ENCODE measurements at places on chromosomes 12 and 14.
A peak's percentile ranks its signal among the peaks of the same experiment; 100 is the strongest.

- DNase-seq: no peak
Measured at GRCh38 chr14:104843006-104843405, 22.1 kb upstream of the CEP170B start.

GRCh38 chr12:132596016-132596415 is 14.4 kb downstream of the LRCOL1 start:
- DNase-seq: no peak

GRCh38 chr12:104226672-104227071 is 11.1 kb downstream of the TXNRD1 start:
- DNase-seq: no peak

DNA sequence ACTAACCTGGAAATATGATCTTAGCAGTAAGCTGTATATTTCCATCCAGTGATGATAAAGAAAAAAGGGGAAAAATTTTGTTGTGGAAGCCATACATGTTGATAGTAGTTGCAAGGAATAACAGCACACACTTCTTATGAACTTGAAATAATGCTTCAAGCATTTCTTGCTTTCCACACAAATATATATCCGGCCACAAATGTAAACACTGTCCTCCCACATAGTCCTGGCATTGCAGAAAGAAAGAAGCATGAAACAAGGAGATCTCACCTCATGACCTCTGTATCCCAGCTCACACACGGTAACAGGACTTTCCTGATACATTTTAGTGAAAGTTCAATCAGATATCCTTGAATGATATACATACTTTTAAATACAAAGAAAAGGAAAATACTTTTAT is 56.0 kb downstream of the LLPH start:
- DNase-seq: no peak

GRCh38 chr14:93017301-93017797 is 94.4 kb downstream of the CHGA start:
- DNase-seq: no peak

GRCh38 chr14:94673071-94673470 is 60.9 kb downstream of the SERPINA3 start:
- DNase-seq: no peak

GRCh38 chr14:87503711-87504110 is 489.3 kb downstream of the GALC start:
- no peak for DNase-seq

- no peak for DNase-seq
Measured at GRCh38 chr12:101891462-101891971, 14.1 kb downstream of the DRAM1 start.

GRCh38 chr14:89000007-89000942 is 175.8 kb downstream of the TTC8 start:
- peak; percentile 8 for DNase-seq

DNA sequence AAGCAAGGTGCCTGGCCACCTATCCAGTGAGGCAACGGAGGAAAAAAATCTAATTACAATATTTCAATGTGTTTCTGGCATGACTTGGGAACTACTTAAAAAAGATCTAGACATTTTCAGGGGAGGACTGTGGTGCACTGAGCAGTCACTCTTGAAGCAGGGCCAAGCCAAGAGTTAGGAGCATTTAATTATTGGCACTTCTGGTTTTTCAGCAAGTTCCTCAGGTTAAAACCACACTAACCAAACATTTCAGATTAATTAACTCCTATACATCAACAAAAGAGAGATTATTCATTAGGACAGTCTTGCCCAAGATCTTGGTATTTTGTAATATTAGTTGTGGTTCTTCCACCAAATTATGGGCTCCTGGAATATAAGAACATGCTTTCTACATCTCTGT is 25.6 kb downstream of the PRKAB1 start:
- DNase-seq: no peak

GRCh38 chr12:68695454-68695853 is 8.7 kb downstream of the NUP107 start:
- no peak for DNase-seq

DNA sequence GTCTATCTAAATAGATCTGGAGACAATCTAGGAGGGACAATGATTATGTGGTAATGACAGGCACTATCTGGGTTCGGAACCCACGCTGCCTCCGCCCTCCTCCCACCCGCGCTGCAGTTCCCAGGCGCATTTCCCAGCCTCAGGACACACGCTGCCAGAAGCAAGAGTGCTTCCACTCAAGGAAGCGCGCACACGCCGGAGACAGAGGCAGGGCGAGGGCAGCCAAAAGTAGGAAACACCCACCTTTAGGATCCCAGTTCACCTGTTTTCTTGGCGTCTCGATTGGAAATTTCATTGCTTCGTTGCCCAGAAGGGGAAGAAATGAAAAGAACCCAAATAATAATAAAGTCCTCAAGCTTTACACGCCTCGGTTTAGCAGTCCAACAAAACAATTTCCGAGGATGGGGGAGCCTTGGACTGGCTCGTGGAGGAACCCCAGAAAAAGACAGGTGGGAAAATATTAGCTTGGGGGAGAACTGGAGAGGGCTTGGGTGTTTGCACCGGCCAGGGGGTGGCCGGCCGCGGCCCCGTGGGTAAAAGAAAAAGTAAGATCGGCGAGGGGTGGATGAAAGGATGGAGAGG is 474 bp downstream of the KCNK10 start:
- no peak for DNase-seq

Measured in CD8-positive, alpha-beta T cell (primary cell).